ENCODE measurements at places on chromosomes 6 and 20.

GRCh38 chr6:54011277-54011648 lies 100.0 kb upstream of the MLIP start:
- DNase-seq = no peak

- DNase-seq = no peak
Measured at GRCh38 chr6:166656230-166657151, 29.4 kb upstream of the RPS6KA2 start.

DNA sequence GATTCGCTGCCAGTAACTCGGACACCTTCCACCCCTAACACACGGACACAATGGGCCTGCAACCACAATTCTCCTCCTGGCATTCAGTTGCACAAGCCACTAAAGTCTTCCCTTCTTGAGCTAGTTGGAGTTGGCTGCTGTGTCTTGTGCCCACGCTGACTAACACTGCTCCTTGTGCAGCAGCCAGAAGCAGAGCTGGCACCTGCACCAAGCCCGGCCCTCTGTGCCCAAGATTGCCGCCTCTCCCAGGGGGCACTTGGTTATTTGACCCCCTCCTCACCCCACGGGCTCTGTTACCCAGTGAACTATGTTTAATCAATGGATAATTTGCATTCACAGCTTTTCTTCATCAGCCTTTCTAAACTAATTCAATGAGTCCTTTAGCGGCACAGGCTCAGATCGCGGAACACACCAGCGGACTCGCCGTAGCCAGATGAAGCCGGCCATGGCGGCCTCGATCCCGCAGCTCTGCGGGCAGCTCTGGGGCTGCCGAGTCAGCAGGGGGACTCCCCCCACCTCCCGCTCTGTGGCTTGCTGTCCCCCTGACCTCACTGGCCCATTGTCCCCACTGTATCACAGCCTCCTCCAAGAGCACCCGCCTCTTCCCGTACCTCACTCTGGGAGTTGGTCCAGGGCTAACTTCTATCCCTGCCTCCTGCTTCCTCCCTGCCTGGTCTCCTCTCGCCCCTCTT lies 94.8 kb upstream of the AFDN start:
- no peak for DNase-seq

- no peak for DNase-seq
Measured at GRCh38 chr20:36599912-36600345, 5.7 kb upstream of the RAB5IF start.

GRCh38 chr6:14450578-14450977 lies 333.0 kb downstream of the CD83 start:
- no peak for DNase-seq

DNA sequence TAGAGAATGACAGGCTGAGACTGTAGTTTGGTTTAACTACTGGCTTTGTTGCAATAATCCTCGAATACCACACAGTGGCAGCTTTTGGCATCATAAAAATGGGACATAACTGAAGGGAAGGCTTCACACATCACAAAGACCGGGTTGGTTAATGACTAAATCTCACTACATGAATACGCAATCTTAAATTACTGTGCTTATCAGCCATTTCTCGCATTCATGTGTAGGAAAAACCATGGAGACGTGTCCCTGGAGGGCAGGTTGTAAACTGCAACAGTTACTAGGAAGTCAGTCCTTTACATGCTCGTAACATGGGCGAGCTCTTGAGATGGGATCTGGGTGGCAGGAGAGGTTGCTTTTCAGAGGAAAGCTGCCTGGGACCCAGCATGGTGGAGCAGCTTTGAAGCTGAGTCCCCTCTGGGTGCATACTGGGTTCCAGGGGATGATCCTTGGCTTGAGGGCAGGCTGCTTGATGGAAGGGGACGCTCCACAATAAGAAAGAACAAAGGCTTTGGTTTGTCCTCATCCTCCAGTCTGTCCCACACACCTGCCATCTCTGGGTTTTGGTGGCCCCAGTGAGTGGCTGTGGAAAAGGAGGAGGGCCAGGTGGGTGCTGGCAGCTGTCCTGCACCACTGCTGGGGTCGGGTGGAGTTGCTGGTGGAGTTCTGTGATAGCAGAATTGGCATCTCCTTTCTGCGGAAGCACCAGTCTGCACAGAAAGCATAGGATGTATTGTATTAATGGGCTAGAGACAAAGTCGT lies 2.1 kb downstream of the RPS21 start:
- no peak for DNase-seq

DNA sequence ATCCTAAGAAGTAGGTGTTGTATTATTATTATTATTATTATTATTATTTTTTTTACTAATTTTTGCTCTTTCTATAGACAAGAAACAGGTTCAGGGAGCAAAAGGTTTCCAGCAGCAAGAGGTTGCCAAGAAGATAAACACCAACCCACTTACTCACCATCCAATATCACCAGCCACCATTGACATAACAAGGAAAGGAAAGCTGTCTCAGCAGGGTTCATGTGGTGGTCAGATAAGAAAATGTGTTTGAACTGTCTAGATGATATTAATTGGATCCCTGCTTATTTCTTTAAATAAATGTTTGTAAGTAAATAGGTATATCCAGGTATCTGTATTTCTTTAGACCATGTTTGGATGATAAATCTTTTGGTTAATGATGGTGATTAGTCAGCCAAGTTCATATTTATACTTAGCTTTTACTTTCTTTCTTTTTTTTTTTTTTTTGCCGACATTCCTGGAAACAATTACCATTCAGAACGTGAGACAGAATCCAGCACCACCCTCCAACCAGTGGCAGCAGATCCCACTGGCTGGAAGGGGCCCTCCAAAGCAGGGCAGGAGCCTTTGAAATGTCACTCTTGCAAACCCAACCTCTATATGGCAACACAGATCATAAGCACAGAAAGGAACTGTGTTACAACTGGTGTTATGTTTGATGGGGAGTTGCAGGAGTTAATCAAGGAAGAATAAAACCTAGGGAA lies 139.2 kb upstream of the ECI2 start:
- DNase-seq = no peak

DNA sequence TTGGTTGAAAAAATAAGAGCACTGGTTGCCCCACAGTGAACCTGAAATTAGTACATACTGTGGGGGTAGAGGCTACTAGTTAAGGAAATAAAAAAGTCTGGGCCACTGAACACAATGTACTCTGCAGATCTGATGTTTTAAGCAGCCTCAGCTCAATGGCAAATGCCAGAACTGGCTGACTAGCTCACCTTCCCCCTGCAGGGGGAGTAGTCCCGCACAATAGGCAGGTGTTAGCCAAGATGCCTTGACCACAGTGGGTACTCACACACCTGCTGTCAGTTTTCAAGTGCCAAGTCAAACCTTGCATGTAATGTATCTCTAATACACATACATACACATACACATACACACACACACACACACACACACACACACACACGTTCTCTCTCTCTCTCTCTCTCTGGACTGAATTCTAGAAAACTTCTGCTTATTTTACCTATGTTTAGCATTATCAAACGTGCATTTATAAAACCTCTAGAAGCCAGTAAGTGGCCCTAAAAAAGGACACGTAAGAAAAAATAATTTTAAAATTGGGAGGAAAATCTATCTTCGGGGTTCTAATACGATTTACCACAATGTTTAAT lies 36.1 kb downstream of the GMDS start:
- DNase-seq = peak; percentile 28

- no peak for DNase-seq
Measured at GRCh38 chr20:32764005-32764960, 2.1 kb downstream of the DNMT3B start.
